ENCODE measurements at places on chromosomes 2 and 18.

DNA sequence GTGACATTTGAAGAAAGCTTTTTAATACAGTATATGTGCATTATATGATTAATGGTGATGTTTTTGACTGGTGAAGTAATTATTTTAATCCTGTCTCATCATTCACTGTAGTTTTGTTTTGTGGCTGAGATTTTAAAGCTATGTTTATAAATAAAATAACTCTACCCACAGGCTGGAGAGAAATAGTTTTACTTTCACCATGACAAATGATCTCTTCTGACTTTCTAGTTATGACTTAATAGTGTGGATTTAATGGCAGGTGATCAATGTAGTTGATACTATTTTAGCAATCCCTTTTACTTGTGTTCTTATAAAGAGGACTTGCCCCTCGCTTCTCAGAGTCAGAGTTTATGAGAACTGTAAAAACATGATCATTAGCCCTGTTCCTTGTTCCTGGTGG lies 289.5 kb upstream of the SIX3 start:
- no peaks in the 10 kb centered on the region for H3K36me3 ChIP-seq
- no peaks in the 10 kb centered on the region for H3K27me3 ChIP-seq
- H3K4me1 ChIP-seq: no peaks in the 10 kb centered on the region
- DNase-seq: no peak
- no peak overlapping the region for H3K4me3 ChIP-seq
- no peak overlapping the region for H3K27ac ChIP-seq

DNA sequence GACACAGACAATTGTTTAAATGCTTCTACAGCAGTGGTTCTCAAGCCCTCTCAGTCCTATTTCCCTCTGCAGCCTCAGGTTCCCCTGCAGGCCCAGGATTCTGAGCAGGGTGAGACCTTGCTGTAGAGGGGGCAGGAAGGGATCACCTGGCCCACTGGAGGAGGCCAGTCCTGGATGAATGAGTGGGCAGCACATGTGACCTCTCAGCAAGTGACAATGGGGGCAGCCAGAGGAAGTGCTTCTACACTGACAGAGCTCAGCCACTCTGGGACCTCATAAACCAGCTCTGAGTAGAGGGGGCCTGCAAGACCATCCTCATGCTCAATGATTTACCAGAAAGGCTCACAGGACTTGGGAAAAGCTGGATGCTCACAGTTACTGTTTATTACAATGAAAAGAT lies 63.2 kb downstream of the ASB1 start:
- H3K36me3 ChIP-seq: no peaks in the 10 kb centered on the region
- peaks cover 24% of the 10 kb centered on the region for H3K4me1 ChIP-seq
- H3K4me3 ChIP-seq: no peak overlapping the region
- DNase-seq: peak; percentile 4
- H3K27ac ChIP-seq: no peak overlapping the region

- H3K27ac ChIP-seq: no peak overlapping the region
- no peak overlapping the region for H3K4me3 ChIP-seq
- H3K27me3 ChIP-seq: peaks cover 2% of the 10 kb centered on the region
- no peaks in the 10 kb centered on the region for H3K4me1 ChIP-seq
These were observed 95.2 kb downstream of the ZEB2 start for GRCh38 chr2:144424559-144425240.

- H3K36me3 ChIP-seq: no peaks in the 10 kb centered on the region
- no peak for DNase-seq
- peaks cover 12% of the 10 kb centered on the region for H3K27me3 ChIP-seq
- no peaks in the 10 kb centered on the region for H3K4me1 ChIP-seq
- no peak overlapping the region for H3K27ac ChIP-seq
These were observed 189.4 kb downstream of the GPD2 start for GRCh38 chr2:156625360-156626170.

All from activated CD4-positive, alpha-beta T cell treated with anti-CD3 and anti-CD28 coated beads, Interleukin-2, amount 10 ng/mL, durations not matched to agents 7 days and 5 days (primary cell).